ENCODE measurements at places on chromosomes 11 and 22.

DNA sequence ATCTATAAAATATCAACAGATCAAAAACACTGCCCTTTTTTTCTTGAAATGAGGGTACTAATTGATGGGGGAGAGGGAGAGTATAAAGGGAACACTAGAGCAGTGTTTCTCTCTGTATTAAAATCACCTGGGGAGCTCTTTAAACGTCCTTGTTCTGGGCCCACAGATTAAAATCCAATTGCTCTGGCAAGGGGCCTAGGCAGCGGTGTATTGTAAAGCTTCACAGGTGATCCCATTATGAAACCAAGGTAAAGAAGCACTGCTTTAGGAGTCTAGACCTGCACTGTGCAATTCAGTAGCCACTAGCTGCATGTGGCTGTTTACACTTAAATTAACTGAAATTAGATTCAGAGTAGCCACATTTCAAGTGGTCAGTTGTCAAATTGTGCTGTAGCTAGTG is 3.0 kb downstream of the AQP11 start:
- DNase-seq = no peak

- no peak for DNase-seq
These were observed 453 bp downstream of the GAS2 start for GRCh38 chr11:22666688-22667439.

GRCh38 chr22:37907036-37907954 is 1.2 kb downstream of the MICALL1 start:
- no peak for DNase-seq

GRCh38 chr22:35299217-35299672 is 449 bp upstream of the TOM1 start:
- no peak for DNase-seq

DNA sequence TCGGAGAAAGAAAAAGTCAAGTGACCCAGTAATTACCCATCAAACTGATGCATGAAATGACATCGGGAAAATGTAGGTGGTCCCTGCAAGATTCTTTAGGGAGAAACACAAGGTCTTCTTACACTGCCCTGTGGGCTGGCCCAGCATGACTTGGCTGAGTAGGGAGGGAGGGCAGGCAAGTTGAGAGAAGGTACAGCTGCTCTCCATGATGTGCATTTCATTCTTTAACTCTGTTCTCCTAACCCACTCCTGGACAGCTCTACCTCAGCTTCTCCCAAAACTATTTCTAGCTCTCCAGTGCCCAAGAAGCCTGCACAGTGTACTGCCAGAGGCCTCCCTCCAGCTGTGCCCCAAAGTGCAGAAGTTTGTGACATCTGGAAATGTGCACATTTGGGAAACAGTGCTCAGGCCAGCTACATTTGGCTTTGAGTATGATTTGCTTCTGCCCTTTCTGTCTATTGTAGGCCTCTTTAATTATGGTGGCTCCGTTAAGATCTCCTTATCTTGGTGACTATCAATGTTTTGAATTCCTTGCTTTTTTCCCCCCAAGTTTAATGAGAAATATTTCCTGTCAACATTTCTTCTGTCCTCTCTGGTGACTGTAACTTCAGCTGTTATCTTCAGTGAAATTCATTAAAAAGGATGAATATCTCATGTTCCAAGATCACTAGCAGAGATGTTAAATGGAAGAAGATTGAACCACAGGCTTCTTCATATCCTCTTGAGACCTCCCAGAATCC is 26.7 kb upstream of the PRSS23 start:
- DNase-seq = no peak

DNA sequence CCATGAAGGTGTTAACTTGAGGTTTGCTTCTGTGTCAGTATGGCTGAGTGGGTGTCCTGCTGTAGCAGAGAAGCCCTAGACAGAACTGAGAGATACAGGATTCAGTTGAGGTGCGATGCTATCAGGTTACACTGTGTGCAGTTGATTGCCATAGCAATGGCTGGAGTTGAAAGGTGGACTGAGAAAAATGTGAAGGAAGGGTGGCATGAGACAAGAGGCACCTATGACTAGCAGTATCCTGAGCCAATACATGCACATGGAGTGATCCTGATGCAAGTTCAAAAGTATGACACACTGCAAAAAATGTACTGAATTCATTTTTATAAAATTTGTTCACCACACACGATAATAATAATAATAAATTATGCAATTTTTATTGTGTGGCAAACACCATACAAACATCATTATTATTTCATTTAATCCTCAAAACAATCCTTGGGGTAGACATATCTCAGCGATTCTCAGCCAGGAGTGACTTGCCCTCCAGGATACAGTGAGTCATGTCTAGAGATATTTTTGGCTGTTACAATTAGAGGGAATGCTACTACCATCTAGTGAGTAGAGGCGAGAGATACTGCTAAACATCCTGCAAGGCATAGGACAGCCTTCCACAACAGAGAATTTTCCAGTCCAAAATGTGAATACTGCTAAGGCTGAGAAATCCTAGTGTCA is 3.9 kb upstream of the PIWIL4 start:
- no peak for DNase-seq

All from activated naive CD4-positive, alpha-beta T cell treated with Interleukin-2 at 50 U/mL for 16 hours (primary cell).